ENCODE measurements at places on chromosomes 1 and 21. TPM values are rescaled to one million over a fixed set of nuclear protein-coding genes. Genes with fewer than 3 reads are reported as not detected.

RNF207 gene
- total RNA-seq, result 2.2 TPM

DNA sequence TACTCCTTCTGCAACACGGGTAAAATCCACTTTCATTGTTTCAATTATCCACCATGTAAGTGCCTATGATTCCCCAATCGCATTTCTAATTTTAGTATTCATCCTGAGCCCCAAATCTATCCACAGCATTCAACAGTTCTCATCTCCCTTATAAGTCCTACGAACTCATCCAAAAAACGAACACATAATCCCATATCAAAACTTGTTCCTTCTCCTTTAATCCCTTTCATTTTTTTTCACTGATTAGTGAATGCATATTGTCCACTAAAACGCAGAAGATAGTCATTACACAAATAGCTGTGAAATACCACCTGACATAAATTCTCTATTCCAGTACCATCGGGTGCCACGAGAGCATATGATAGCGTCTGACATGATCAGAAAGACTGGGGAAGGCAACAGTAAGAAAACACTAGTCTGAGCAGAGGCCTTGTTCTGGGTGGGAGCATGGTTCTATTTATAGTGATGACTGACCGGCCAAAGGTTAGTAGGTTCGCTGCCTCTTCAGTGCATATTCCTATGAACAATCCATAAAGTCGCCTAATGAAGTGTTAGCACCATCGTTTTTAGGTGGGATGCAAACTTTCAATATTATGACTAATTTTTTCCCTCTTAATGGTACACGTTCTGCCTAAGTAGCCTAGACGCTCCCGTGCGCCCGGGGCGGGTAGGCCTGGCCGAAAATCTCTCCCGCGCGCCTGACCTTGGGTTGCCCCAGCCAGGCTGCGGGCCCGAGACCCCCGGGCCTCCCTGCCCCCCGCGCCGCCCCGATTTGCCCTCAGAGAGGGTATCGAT lies 648 bp downstream of the ATP5PF start:
- DNase-seq, result peak; percentile 23

GRCh38 chr1:30318413-30318812 lies 405.0 kb downstream of the MATN1 start:
- no peak for DNase-seq

- peak; percentile 82 for DNase-seq
These were observed 8.0 kb upstream of the B4GALT3 start for GRCh38 chr1:161185282-161185682.

GRCh38 chr1:37620707-37621106 lies 14.0 kb downstream of the RSPO1 start:
- no peak for DNase-seq

- DNase-seq, result peak; percentile 7
These were observed 193.8 kb downstream of the LMX1A start for GRCh38 chr1:165162671-165163241.

- peak; percentile 78 for DNase-seq
These were observed 89.0 kb upstream of the PPM1J start for GRCh38 chr1:112803906-112804762.

GRCh38 chr1:185939142-185939541 lies 205.0 kb downstream of the HMCN1 start:
- DNase-seq, result no peak

- no peak for DNase-seq
These were observed 8.7 kb downstream of the PRRC2C start for GRCh38 chr1:171494076-171494475.

- DNase-seq, result no peak
These were observed 1178.6 kb downstream of the MRPL39 start for GRCh38 chr21:24428591-24429199.
